ENCODE measurements at places on chromosomes 11 and 22.

GRCh38 chr11:120216426-120217102, 5.7 kb downstream of the OAF start:
- DNase-seq: no peak

GRCh38 chr11:47020793-47021526, 84.4 kb downstream of the CSTPP1 start:
- DNase-seq: no peak

DNA sequence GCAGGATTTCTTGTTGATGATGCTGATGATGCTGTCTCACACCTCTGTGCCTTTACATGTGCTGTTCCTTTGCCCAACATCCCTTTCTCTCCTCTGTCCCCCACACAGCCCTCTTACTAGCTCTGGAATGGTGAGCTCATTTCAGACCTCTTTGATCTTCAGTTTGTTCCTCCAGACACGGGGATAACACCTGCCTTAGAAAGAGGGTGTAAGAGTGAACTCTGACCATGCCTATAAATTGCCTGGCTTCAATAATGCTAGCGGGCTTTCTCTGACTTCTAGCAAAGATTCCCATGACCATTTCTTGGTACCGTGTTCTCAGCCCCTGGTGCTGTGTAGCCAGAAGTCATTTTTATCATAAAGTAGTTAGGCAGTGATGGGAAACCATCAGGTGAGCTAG, 55.9 kb upstream of the DRD2 start:
- DNase-seq: no peak

- DNase-seq: no peak
Observed at GRCh38 chr11:12581923-12582322, 92.3 kb upstream of the TEAD1 start.

DNA sequence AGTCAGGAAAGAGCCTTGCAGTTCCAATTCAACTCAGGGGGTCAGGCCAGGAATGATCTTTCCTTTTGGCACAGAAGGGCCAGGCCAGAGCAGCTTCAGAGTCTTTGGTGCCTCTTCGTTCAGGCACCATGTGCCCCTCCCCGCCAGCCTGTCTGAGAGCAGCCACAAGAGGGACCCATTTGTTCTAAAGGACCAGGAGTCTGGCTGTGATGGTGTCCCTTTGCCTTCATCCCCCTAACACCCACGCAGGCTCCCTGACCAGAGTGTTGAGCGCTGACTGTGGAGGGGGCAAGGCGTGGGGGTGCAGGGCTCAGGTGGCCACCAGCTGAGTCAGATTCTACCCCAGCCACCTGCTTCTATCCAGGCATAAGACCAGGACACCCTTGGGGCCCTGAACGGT, 156.4 kb downstream of the TTC17 start:
- peak; percentile 55 for DNase-seq

GRCh38 chr22:29940526-29940925, 57.6 kb downstream of the MTMR3 start:
- DNase-seq: no peak

DNA sequence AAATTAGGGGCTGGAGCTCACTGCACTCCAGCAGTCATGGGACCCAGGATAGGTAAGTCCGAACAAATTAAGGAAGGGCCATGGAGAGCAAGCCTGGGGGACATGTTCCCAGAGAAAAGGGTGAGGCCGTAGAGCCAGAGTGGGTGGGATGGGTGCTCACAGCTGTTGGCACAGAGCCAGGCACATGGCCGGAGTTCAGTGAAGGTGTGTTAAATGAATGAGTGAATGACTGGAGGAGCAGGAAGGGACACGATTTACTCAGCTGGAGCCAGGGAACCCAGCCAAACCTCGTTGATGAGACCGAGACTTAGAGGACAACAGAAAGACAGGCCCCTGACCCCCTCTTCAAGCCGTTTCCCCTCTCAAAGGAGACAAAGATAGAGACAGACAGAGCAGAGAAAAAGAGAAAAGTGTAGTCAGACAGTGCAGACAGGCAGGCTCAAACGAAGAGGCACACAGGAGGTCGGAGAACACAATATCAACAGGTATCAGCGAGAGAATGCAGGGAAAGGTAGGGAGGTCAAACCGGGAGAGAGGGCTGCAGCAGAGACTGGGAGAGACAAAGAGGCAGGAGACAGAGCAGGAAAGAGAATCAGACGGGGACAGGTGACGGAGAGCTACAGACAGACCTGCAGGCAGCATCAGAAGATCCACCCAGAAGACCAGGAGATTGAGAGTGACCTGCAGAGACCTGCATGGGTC, 590 bp downstream of the SLCO2B1 start:
- no peak for DNase-seq

DNA sequence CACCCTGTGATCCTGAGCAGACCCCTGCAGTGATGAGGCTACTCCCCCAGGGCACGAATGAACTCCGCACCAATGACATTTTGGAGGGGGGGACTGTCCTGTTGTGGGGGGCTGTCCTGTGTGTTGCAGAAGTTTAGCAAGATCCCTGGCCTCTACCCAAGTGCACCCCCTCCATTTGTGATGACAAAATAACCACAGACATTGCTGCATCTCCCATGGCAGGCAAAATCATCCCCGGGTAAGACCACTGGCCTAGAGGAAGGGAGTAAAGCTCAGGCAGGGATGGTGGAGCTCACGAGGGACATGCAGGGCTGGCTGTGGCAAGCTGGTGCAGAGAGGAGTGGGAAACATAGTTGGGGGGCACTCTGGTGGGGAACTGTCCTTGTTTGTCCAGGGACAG, 40.6 kb downstream of the NECTIN1 start:
- no peak for DNase-seq

DNA sequence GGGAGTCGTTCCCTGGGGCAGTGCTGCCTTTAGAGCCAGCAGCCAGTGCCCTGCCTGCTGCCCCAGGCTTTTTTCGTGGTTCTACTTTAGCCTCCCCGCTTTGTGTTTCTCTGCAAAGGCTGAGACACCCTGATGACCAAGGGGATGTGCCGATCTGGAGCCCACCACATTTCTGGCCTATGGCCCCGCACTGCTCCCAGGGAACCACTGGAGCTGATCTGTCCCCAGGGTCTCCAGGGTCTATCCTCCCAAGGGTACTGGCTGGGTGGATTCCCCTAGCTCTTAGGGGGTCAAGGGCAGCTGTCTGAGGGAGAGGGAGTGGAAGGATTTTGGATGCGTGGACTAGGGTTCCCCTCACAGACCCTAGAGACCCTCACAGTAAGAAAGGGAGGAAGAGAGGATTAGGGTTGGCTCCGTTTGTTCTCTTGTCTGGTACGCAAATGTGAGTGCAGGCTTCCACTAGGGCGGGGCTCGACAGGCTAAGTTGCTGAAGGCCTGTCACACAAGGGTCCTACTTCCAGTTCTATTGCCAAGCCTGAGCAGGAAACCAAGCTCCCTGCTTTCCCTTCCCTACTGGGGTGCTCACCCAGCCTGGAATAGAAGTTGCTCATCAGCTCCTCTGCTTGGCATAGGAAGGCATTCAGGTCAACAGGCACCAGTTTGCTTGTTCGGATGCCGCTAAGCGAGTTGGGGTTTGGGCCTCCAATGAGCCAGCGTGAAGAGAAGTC, 19.3 kb downstream of the TREH start:
- no peak for DNase-seq

DNA sequence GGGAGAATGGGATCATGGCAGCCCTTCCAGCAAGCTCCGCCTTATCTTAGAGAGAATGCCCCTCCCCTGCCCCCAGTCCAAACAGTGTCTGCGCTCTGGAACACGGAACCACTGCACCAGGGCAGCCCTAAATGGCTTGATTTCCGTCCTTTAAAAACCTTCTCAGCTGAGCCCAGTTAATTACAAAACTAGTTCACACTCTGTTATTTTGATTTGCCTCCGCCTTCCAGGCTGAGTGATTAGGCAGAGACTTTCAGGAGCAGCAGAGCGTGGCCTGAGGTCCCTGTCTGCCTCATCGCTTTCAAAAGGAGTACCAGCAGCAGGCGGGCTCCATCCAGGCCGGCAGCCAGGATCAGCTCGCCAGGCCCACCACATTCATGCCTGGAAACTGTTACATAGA, 313.0 kb downstream of the BRD1 start:
- no peak for DNase-seq

DNA sequence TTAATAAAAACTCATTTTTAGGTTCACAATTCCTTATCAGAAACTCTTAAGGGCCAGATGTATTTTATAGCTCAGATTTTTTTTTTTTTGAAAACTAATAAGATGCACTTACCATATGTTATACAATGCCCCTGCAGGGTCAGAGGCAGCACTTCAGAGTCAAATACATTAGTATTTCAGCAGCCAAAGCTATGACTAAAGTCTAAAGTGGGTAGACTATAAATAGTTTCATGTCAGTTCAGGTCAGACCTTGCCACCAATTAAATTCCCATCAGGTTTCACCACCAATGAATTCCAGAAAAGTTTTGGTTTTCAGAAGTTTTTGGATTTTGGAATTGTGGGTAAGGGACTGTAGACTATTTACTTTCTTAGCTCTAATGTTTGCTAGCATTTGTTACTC, 75.9 kb downstream of the FAM83F start:
- DNase-seq: no peak

DNA sequence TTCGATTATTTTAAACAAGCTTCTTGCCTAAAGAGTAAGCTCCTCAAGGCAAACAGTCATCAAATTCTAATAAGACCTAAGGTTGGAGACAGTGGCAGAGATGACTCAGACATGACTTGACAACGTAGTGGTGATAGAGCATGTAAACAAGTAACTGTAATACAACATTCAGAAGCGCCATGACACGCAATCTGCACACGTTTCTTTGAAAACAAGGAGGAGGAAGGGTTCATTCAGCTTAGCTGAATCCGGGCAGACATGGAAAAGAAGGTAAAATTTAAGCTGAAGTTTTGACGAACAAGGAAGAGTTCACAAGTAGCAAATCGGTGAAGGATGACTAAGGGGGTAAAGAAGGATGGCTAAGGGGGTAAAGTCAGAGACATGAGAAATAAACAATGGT, 152.4 kb upstream of the ZC3H12C start:
- no peak for DNase-seq

DNA sequence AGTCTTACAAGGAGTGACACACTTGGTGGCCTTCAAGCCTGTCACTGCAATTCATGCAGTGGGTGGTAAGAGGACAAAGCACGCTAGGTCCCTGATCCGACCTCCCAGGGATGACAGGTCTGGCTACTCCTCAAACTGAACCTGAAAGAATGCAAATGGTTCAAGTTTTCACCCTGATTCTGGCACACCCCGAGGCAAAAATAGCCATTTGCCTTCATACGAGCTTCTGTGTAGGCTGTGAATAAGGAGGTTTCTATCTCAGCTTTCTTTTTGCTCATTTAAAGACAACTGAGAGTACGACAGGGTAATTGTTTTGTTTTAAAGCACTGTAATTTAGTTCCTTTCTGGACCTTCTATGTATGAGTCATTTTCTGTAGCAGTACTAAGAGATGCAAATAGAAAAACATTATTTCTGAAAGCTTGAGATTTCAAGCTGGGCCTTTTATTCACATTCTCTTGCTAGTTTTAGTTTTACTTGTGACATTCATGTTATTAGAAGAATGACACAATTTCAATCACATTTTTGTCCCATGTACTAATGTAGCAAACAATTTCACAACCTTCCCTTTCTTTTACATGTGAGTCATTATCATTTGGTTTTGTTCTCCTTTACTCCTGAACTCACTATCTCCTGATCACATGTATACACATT, 56.6 kb upstream of the FDX1 start:
- no peak for DNase-seq

DNA sequence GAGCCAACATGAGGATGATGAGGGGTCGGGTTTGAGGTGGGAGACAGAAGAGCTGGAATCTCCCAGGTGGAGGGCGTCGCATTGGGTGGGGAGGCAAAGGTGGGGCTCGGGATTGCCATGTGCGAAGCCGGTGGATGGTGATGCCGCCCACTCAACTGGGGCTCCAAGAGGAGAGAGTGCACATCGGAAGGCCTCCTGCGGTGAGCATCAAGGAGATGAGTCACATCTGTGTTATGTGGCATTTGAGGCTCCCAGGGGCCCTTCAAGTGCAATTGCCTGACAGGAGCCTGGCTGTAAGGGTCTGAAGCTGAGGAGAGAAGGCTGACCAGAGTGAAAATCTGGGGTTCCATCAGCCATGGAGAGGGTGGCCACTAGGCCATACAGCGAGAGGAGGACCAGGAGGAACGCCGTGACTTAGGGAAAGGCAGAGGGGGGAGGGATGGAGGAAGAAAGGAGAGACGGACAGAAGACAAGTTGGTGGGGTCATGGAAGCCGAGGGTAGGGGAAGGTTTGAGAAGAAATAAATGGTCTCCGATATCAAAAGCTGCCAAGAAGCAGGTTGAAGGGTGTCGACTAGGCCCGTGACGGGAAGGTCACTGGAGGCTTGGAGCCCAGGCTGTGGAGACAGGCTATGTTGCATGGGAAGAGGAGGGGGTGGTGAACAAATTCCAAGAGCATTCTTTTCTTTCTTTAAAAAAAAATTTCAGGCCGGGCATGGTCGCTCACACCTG, 21.3 kb downstream of the RASD2 start:
- DNase-seq: no peak

DNA sequence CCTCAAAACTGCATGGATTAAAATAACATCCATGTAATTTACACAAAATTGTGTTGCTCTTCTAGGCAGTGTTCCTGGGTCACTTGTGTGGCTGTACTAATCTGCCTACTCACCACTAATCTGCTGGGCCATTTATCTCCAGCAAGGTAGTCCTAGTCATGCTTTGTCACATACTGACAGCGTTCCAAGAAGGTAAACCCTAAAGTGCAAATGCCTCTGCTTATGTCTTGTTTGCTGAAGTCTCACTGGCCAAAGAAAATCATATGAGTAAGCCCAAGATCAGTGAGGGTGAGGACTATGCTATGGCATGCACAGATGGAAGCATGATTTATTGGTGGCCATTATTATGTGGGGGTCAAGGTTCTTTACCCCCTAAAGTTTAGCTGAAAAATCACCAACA, 630.2 kb upstream of the LUZP2 start:
- no peak for DNase-seq

DNA sequence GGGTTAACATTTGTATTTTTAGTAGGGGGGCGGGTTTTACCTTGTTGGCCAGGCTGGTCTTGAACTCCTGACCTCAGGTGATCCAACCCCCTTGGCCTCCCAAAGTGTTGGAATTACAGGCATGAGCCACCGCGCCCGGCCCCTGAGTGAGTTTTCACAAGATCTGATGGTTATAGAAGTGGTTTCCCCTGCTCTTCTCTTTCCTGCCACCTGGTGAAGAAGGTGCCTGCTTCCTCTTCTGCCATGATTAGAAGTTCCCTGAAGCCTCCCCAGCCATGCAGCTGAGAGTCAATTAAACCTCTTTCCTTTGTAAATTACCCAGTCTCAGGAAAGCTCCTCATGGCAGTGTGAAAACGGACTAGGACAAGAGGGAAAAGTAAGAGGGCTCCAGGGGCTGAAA, 259.1 kb upstream of the PLET1 start:
- DNase-seq: no peak

- no peak for DNase-seq
Observed at GRCh38 chr11:102172127-102172848, 62.0 kb downstream of the YAP1 start.

- no peak for DNase-seq
Observed at GRCh38 chr11:34239465-34240149, 118.2 kb downstream of the ABTB2 start.

Measured in T47D (cell line).